Kidney (tissue), 22 donors: ENCODE measurements at places on chromosomes 7 and 10. TPM values are rescaled to one million over a fixed set of nuclear protein-coding genes. Genes with fewer than 3 reads are reported as not detected.

UNCX gene
- 1.4 TPM for polyA plus RNA-seq

GALNT17 gene
- 5.5 TPM for polyA plus RNA-seq

CHAT gene
- polyA plus RNA-seq: not detected

ZPBP gene
- not detected for polyA plus RNA-seq

DPY19L1 gene
- 5.0 TPM for polyA plus RNA-seq

UBTD1 gene
- 26.1 TPM for polyA plus RNA-seq

ANXA8L1 gene
- not detected for polyA plus RNA-seq

DPYSL4 gene
- not detected for polyA plus RNA-seq

FZD1 gene
- 8.6 TPM for polyA plus RNA-seq

LIPN gene
- not detected for polyA plus RNA-seq

DNA sequence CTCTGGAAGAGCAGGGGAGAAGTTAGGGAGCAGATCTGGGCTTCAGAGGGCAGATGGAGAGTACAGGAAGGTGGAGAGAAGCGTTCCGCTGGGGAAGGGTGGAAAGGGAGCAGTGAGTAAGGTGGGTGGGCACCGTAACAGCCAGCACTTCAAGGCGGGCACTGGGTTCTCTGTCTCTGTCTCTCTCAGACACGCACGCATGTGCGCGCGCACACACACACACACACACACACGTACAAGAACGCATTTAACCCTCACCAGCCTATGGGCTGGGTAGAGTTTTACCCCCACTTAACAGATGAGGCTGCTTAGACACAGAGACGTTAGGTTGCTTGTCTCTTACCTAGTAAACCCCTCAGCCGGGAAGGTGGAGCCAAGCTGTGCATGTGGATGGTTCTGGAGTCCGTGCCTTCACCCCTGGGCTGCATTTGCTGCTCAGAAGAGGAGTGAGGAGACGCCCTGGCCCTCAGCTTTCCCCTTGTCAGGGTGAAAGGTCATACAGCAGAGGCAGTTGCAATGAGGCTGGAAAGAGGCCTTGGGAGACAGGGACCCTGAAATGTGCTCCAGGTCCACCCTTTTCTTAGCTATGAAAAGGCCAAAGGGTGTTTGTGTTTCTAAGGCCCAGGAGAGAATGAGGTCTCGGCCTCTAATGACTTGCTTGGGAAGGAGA is 16.0 kb downstream of the ADCYAP1R1 start:
- no peak for DNase-seq

- no peak for DNase-seq
These were observed 57.1 kb downstream of the FIGNL1 start for GRCh38 chr7:50393076-50393475.

DNA sequence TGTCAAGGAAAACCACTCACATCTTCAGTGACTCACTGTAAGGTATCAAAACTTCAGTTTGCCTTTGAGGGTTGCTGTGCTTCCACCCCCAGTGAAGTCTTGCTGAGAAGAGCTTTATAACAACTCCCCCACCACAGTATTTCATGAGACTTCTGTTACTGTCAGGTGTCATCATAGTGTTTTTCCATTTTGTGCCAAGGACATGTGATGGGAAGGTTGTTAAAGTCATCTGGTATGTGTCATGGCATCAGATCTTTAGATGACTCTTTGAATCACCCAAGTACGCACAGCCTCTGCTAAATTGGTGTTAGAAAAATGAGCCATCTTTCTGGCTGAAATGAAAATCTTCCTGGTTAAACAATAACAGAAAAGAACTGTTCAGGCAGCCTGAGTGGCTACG is 115.0 kb upstream of the CCDC6 start:
- DNase-seq: no peak

DNA sequence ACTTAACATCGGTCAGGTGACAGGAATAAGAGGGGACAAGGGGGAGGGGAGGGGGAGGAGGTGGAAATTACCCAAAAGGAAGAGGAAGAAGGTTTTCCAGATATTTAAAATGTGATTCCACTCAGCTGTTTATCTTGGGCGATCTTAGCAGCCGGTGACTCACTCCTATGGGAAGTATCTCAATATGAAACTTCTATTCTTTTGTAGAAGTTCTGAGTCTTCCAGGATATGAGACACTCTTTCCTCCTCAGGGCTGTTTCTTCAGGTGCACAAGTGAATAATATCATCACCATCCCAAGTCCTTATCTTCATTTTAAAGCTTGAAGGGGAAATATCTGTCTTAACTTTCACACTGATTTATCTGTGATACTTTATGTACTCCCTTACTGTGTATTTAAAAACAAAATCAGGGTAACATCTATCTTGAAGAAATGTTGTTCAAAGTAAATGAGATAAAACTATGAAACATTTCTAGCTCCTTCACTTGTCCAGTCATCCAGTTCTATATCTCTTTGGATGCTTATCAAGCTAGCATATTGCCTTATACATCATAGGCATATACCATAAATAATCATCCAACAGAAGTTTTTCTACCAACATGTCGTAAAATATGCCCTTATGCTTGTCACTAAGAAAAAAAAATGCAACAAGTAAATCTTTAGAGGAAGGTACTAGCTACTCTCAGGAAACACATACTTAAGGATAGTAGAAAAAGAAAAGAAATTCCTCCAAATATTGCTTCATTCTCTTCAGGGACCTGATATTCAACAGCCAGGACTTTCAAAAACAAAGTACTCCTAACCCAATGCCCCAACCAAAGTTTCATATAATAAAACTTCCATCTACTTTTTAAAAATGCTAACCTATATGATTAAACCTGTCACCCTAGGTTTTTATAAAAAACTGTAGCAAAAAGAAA is 13.7 kb downstream of the DOCK4 start:
- no peak for DNase-seq

GRCh38 chr10:115141254-115141653 is 48.1 kb downstream of the ATRNL1 start:
- no peak for DNase-seq

GRCh38 chr7:17412883-17413282 is 114.4 kb downstream of the AHR start:
- DNase-seq: no peak

DNA sequence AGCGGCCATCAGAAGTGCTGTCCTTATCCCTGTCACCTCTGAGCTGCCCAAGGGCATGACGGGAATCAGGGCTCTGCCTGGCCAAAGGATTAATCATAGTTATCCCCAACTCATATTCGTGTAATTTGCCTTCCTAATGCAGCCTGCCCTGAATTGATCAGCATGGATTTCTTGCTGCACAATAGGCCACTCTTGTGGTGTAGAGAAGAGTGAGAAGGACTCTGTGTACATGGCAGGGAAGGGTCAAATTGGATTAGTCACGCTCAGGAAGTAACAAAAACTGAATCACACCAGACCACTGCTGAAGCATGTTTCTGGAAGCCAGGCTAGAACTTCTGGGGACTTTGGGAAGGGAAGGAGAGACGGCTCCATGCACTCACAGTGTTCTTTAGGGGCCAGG is 227.0 kb downstream of the BUB3 start:
- DNase-seq: no peak

DNA sequence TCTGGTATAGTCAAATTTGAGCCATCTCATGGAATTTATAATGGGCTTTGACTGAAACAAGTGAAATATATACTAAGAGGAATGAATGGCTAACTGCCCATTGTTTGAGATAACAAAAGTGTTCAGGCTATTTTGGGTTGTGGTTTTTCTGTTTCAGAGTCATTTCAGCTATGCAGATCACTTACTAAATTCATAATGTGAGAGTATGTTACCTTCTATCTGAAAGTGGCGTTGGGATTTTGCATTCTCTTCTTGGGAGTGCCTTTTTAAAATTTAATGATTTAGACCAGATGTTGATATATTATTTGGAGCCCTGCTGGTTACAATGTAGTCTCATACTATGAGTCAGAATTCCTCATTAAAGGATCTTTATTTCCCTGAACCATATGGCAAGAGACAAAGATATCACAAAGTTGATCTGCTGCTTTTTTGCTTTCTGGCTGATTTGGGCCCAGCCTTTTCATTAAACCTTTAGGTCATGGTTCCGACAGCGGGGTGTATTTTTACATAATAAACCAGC is 10.4 kb downstream of the VCL start:
- no peak for DNase-seq

DNA sequence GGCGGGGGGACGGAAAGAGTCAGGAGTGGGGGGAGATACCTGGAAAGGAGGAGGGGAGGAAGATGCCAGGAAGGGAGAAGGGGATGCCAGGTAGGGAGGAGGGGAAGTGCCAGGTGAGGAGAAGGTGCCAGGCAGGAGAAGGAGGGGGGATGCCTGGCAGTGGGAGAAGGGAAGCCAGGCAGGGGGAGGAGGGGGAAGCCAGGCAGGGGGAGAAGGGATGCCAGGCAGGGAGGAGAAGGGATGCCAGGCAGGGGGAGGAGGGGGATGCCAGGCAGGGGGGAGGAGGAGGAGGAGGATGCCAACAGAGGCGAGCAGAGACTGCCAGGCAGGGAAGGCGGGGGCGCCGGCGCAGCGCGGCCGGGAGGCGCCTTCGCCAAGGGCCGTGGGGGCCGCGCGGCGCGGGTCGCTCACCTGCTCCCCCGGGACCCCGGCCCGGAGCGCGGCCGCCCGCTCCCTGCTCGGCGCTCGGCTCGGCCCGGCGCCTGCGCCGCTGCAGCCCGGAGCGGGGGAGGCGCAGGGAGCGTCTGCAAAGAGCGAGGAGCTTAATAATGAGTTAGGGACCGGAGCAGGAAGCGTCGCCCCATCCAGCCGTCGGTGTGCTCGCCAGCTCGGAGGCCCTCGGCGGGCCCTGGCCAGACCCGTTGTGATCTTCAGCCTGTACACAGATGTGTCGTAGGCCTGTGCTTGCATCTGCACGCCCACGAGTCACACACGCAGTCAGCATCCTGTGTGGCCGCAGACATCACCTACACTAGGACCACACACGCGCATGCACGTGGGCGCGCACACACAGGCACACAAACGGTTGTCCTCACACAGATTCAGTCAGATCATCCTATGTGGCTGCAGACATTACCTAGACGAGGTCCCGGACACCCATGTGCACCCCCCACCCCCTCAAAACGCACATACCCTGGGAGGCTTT is 28.4 kb upstream of the SMARCD3 start:
- peak; percentile 86 for DNase-seq

DNA sequence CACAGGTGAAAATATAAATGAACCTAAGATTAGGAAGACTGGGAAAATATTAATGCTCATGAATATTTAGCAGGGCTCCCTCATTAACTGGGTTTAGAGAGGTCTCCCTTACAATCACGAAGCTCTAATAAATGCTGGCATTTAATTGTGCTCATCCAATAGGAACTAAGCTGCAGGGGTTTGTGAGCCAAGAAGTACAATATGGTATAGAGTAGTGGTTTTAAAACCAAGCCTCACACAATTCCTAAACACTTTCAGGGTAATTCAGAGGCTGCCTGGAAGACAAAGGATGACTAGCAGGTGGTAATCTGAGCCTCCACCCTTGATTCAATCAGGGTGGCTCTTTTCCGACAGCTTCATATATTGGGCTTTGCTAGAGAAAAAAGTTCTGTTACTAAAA is 103.3 kb downstream of the GPAM start:
- DNase-seq: no peak

DNA sequence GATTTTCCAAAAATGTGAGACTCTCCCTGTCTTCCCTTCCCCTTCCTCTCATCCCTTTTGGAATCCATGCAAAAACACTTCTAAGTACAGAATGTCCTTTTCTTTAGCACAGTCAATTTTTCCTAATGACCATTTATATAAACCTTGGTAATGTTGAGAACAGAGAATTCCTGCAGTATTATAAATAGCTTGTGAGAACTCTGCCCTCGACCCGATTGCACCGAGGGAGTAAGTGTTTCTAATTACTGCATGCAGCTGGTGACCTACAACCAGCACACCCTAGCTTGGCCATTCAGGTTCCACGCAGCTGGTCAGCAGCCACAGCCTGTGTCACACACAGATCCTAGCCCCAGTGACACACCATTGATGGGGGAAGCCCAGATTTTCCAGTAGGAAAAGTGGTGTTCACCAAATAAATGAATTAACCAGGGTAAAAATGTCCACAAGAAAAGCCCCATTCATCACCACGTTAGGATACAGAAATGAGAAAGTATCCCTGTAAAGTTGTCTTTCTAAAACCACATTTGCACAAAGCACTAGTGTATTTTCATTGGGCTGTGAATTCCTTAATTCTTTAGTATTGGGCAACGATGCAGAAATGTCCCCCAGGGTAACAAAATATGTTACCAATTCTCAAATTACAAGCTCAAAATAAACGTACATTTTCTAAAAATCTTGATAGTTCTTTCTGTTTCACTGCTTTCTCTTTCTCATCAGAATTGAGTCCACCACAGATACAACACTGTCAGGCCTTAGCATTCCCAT is 499.0 kb upstream of the KLF6 start:
- peak; percentile 45 for DNase-seq

DNA sequence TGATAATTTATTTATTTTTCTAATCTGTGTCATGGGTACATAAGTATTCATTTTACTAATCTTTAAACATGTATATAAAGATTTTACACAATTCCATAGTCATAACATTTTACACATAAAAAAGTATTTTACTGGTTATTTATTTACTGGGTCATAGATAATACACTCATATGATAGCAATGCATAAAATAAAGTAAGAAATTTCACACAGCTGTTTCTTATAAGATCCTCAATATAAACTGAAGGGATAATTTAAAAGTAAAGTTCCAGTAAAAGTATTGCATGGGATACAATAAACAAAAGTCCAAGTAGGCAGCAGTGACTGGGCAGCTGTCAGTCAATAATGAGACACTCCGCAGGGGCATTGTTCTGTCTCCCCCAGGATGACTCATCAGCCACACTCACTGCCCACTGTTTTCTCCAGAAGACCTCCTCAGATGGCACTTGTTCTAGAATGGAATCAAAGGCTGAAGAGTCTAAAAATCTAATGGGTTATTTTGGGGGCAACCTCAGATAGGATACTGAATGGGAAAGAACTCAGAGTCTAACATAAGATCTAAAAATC is 32.7 kb downstream of the DPY19L1 start:
- DNase-seq: no peak

DNA sequence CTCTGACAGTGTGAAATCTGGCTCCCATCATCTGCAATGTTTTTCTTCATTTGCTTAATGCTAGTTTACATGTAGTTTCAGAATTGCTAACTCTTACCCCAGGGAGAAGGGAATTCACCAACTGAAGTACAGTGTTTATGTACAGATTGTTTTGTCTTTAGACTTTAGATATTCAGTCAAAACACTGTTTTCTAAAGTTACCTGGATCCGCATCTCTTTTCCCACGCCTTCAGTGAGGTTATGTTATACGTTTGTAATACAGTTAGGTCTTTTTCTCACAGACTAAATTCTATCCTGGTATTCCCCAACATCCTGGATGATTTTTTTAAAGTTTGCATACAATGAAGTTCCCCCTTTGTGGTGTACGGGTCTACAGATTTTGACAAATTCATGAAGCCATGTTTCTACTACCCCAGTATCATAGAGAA is 3.2 kb upstream of the LYZL1 start:
- DNase-seq: no peak

GRCh38 chr7:144723301-144723700 is 112.6 kb downstream of the TPK1 start:
- no peak for DNase-seq

- DNase-seq: no peak
These were observed 162.4 kb downstream of the COBL start for GRCh38 chr7:51154201-51154600.

- no peak for DNase-seq
These were observed 34.4 kb downstream of the ZNF783 start for GRCh38 chr7:149296368-149296767.
